ENCODE measurements at places on chromosomes 1 and 21. TPM values are rescaled to one million over a fixed set of nuclear protein-coding genes. Genes with fewer than 3 reads are reported as not detected.

GRCh38 chr1:25673962-25674806 lies 57.6 kb downstream of the MAN1C1 start:
- H3K4me3 ChIP-seq = no peak overlapping the region
- DNase-seq = no peak
- no peak overlapping the region for H3K27ac ChIP-seq
- H3K4me1 ChIP-seq = peaks cover 4% of the 10 kb centered on the region

GRCh38 chr1:89065079-89065868 lies at the start of gene GBP1:
TSS of gene GBP1 (minus strand) at chr1:89065208. CDS start at chr1:89063234, 1,974 bp downstream.
- no peak within 1 kb of the TSS for H3K27ac ChIP-seq
- no peaks in the 10 kb centered on the region for H3K27me3 ChIP-seq
- H3K4me1 ChIP-seq = no peaks in the 10 kb centered on the region
- H3K4me3 ChIP-seq = no peak within 1 kb of the TSS

DNA sequence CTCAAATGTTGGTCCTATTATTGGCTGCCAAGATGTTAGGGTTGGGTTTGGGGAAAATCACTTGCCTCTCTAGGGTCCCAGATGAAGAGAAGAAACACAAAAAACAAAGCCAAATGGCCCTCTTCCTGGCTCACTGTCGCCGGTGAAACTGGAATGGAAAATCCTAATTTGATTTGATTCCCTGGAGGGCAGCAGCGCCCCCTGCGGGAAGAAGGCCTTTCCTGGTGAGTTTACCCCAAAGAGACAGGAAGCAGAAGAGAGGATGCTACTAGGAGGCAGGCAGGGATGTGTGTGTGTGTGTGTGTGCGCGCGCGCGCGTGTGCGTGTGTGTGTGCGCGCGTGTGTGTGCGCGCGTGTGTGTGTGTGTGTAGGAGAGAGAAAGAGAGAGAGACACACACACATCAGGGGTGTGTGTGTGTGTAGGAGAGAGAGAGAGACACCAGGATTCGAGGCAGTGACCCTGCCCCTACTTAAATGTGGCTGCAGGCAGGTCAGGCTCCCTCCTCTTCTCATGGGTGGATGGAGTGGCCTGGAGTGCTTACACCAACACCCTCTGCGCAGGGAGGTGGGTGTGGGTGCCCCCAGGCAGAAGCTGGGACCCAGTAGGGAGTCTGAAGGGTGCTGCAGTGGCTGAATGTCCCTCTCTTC lies 3.1 kb upstream of the SELENON start:
- H3K36me3 ChIP-seq = no peaks in the 10 kb centered on the region
- peaks cover 2% of the 10 kb centered on the region for H3K27me3 ChIP-seq
- no peak overlapping the region for H3K4me3 ChIP-seq
- no peak overlapping the region for H3K27ac ChIP-seq

SYCP1 gene
- 0.44 TPM for total RNA-seq

CELF3 gene
- 0.65 TPM for total RNA-seq
